ENCODE measurements at places on chromosomes 16 and 17. TPM values are rescaled to one million over a fixed set of nuclear protein-coding genes. Genes with fewer than 3 reads are reported as not detected.

Gene TMEM98
- total RNA-seq = 12.4 TPM

Gene SMIM36
- total RNA-seq = not detected

Gene TBX2
- 13.1 TPM for total RNA-seq

Gene PDIA2
- total RNA-seq = 0.88 TPM

Gene SYNGR3
- total RNA-seq = 2.0 TPM

Gene MAPT
- total RNA-seq = 0.88 TPM

Gene CSH1
- not detected for total RNA-seq

Gene CYB5B
- total RNA-seq = 30.9 TPM

Gene CCR7
- not detected for total RNA-seq

Gene ZFPM1
- total RNA-seq = 0.60 TPM

Gene C17orf100
- total RNA-seq = 0.15 TPM

Gene ERN2
- total RNA-seq = not detected

Gene GJD3
- not detected for total RNA-seq

Gene CA4
- total RNA-seq = not detected

Gene ZNF205
- total RNA-seq = 18.4 TPM

Gene APOBR
- 0.05 TPM for total RNA-seq

Gene OR2C1
- total RNA-seq = not detected

Gene HIC1
- total RNA-seq = 0.05 TPM

Gene PRSS21
- total RNA-seq = not detected

Gene PIGS
- 64.5 TPM for total RNA-seq

Gene ANKRD40CL
- total RNA-seq = not detected

Gene ASGR1
- total RNA-seq = 3.1 TPM

Gene RASD1
- 2.6 TPM for total RNA-seq

Gene MT4
- total RNA-seq = not detected

Measured in A375 (cell line).